ENCODE measurements at places on chromosomes 13 and 19. TPM values are rescaled to one million over a fixed set of nuclear protein-coding genes. Genes with fewer than 3 reads are reported as not detected.
A peak's percentile ranks its signal among the peaks of the same experiment; 100 is the strongest.

GRCh38 chr19:35264268-35265125, 4.3 kb upstream of the USF2 start:
- no peak for DNase-seq

Gene DCT
- total RNA-seq = 2.2 TPM

GRCh38 chr19:6876748-6877147, 10.6 kb upstream of the ADGRE1 start:
- no peak for DNase-seq

Gene KCNK6
- total RNA-seq = 0.94 TPM

GRCh38 chr13:52118595-52118994, 10.3 kb downstream of the NEK5 start:
- no peak for DNase-seq

Gene COX7A1
- not detected for total RNA-seq

- DNase-seq = no peak
Observed at GRCh38 chr13:114275304-114275703, 6.1 kb upstream of the UPF3A start.

Gene TGDS
- 16.0 TPM for total RNA-seq

DNA sequence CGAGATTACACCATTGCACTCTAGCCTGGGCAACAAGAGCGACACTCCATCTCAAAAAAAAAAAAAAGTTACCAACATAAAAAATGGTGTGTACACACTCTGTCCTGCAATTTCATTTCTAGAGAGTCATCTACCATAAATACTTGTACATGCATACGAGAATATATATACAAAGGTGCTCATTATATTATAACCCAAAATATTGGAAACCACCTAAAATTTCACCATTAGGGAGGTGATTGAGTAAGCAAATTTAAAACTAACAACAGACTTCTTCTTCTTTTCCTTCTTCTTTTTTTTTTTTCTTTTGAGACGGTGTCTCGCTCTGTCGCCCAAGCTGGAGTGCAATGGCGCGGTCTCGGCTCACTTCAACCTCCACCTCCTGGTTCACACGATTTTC, 7.4 kb upstream of the C5AR1 start:
- no peak for DNase-seq

GRCh38 chr13:78341032-78341431, 262.3 kb downstream of the POU4F1 start:
- peak; percentile 48 for DNase-seq

- no peak for DNase-seq
Observed at GRCh38 chr13:112855859-112856258, 113.2 kb upstream of the MCF2L start.

DNA sequence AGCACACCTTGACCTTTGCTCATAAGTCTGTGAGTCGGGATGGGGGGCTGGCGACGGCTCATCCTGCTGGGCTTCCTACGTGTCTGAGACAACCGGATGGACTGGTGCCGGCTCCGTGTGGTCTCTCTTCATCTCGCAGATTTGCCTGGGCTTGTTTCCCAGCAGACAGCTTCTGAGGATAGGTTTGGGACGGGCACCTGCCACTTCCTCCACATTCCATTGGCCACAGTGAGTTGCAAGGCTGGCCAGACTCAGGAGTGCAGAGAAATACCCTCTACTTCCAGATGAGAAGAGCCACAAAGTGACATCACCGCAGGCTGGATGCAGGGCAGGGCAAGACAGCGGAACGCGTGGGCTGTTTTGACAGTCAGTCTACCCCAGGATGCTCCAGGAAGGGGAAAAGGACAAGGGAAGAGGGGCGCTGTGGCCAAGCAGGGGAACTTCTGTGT, 48.1 kb downstream of the IRS2 start:
- DNase-seq = no peak

DNA sequence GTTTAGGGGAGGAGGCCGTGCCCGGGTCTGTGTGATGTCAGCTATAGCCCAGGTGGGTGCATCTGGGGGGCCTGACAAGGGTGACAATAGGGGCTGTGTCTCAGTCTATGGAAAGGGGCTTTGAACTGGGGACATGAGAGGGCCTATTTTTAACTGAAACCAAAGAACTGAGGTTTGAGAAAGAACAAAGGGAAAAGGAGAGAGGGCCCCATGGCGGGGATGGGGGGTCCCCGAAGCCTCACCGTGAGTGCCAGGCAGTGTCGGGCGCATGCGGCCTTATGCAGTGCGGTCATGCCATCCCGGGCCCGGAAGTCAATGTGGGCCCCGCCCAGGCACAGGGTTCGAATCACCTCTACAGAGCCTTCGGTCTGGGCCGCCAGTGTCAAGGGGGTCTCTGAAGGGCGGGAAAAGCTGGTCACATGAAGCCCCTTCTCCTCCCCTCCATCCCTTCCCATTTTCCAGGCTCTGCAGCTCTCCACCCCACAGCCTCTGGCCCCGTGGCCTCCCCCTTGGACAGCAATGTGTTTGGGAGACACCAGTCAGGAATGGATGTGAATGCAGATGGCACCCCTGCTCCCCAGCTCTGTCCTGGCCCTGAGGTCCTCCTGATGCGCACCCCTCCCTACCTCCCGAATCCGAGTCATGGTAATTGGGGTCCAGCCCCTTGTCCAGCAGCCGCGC, 5.9 kb downstream of the SHANK1 start:
- DNase-seq = no peak

Gene LILRB4
- total RNA-seq = not detected

Gene SLC8A2
- not detected for total RNA-seq

GRCh38 chr19:30784850-30785457, 412.8 kb downstream of the ZNF536 start:
- DNase-seq = peak; percentile 23

Gene CGB2
- 0.71 TPM for total RNA-seq

Gene ELSPBP1
- not detected for total RNA-seq

- no peak for DNase-seq
Observed at GRCh38 chr13:103525530-103525929, 459.3 kb upstream of the SLC10A2 start.

DNA sequence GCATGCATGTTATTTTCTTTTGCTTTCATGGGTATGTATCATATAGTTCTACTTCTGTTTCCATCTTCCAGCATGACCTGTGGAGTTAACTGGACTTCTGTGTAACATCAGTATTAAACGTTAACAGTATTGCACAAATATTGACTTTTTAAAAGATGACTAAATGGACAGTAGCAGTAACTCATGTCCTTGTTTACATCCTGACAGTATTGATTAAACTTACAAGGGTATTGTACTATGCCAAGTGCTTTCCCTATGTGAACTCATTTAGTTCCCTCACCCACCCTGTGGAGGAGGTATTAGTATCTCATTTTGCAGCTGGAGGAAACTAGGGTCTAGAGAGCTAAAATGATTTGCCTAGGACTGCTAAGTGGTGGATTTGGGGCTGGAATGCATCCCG, 128.7 kb upstream of the SLC10A2 start:
- no peak for DNase-seq

DNA sequence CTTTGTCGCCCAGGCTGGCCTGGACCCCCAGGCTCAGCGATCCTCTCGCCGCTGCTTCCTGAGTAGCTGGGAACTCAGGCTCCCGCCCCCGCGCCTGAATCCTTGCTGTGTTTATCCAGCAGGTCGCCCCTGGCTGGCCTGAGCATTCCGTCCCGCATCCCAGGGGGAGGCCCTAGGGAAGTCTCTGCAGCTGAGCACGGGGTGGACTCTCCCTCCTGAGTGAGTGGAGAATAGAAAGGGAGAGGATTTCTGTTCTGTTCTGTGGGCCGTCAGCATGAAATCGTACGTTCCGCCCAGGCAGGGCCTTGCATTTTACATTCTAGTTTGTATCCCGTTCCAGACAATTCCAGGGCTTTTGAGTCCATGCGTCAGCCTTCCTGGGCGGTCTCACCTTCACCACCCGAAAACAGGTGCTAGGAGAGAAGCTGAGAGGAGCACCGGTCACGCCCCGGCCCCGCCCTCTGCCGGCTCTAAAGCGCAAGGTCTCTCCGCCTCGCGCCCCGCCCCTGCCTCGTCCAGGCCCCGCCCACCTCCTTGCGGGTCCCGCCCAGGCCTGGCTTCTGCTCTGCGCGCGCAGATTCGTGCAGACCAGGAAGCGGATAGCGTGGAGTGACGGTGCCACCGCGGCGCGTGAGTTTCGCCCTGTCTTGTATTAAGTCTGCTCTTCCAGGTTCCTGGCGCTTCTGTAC, at the start of gene ZNF761:
Gene ZNF761, plus strand, starts transcription at position 586 of the 689 bp plus-strand sequence. CDS start 15,285 bp downstream, outside the sequence.
- DNase-seq = peak; percentile 75

Gene TMEM59L
- 1.1 TPM for total RNA-seq

- DNase-seq = no peak
Observed at GRCh38 chr13:84279166-84279565, 396.9 kb upstream of the SLITRK1 start.

- DNase-seq = no peak
Observed at GRCh38 chr13:89352384-89352783, 1681.2 kb downstream of the SLITRK5 start.

- DNase-seq = peak; percentile 72
Observed at GRCh38 chr19:5827891-5828660, 11.4 kb downstream of the FUT6 start.

- DNase-seq = peak; percentile 44
Observed at GRCh38 chr13:21579754-21580316, 24.1 kb downstream of the MICU2 start.

GRCh38 chr19:23772675-23773063, 14.0 kb upstream of the ZNF681 start:
- DNase-seq = no peak

DNA sequence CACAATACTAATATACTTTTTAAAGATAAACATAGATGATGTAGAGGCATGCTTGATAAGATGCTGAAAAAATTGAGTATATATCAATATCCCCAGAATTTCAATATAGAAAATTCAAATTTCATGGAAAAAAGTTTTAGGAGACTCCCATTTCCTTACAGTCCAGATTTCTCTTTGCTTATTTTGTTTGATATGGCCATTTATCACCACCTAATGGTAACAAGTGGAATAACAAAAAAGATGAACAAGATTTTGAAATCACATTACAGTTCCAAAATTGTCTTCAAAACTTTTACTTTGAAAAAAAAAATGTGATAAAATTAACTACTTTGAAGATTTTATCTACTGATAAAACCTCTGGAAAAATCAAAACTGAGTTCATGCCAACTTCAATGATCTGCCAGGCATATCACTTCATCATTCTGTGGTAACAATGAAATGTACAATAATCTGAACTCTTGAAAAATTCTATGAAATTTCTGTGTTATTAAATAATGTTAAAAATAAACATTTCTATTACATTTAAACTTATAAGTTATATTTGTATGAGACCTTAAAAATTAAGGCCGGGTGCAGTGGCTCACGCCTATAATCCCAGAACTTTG, 17.5 kb downstream of the MIPEP start:
- DNase-seq = peak; percentile 25

DNA sequence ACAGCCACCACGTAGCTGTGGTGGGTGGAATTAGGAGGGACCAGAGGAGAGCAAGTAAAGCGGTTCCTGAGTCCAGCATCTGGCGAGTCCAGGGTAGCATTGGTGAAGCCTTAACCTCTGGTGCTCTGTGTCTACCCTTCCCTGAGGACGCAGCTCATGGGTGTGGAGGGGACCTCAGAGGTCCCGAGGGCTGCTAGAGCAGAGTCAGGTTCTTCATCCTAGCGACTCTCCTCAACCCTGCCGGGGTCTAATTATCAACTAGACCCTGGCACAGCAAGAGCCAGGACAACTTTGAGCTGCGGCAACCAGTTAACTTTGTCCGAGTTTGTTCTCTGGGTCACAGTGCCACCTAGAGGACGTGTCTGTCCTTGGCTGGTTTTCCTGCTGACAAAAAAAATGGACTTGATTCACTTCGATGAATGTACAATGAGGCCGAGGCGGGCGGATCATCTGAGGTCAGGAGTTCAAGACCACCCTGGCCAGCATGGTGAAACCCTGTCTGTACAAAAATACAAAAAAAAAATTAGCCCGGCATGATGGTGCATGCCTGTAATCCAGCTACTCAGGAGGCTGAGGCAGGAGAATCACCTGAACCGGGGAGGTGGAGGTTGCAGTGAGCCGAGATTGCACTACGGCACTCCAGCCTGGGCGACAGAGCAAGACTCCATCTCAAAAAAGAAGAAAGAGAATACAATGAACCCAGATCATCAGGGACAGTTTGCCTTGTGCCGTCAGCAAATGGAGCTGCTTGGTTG, 25.0 kb downstream of the TSSK6 start:
- peak; percentile 78 for DNase-seq

Gene PLPPR3
- 0.30 TPM for total RNA-seq

Gene CACNG8
- 0.45 TPM for total RNA-seq

DNA sequence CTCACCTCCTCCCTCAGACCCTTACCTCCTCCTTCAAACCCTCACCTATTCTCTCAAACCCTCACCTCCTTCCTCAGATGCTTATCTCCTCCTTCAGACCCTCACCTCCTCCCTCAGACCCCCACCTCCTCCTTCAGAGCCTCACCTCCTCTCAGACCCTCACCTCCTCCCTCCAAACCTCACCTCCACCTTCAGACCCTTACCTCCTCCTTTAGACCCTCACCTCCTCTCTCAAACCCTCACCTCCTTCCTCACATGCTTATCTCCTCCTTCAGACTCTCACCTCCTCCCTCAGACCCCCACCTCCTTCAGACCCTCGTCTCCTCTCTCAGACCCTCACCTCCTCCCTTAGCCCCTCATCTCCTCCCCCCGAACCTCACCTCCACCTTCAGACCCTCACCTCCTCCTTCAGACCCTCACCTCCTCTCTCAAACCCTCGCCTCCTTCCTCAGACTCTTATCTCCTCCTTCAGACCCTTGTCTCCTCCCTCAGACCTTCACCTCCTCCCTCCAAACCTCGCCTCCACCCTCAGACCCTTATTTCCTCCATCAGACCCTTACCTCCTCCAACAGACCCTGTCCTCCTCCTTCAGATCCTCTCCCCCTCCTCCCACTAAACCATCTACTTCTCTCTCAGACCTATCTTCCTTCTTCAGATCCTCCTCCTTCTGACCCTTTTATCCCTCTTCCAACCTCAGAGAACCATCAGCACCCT, 2.5 kb upstream of the BCL3 start:
- no peak for DNase-seq

Gene FBXO17
- total RNA-seq = 28.6 TPM

- no peak for DNase-seq
Observed at GRCh38 chr13:100297413-100297812, 208.5 kb downstream of the PCCA start.

Gene PSG3
- total RNA-seq = not detected

- DNase-seq = no peak
Observed at GRCh38 chr13:98353750-98354149, 176.7 kb upstream of the RNF113B start.

DNA sequence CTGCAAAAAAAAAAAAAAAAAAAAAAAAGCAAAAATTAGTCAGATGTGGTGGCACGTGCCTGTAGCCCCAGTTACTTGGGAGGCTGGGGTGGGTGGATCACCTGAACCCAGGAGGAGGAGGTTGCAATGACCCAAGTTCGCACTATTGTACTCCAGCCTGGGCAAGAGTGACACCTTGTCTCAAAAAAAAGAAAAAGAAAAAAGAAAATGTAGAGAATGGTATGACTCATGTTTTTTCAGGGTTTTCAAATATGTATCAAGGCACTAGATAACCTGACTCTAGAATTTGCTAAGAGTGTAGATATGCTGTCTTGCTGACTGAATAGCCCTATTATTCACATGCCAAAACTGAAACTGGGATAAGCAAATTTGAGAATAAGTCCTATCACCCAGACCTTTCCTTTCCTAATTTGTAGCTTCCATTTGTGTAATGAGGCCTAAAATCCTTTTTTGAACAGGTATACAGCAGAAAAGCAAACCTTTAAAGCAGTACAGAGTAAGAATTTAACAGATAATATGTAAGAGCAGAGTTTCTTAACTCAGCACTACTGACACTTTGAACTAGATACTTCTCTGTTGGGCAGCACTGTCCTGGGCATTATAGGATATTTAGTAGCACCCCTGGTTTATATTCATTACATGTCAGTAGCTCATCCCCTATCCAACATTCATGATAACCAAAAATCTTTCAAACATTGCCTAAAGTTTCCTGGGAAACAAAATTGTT, 108.6 kb downstream of the ELF1 start:
- no peak for DNase-seq

- DNase-seq = no peak
Observed at GRCh38 chr13:23797276-23797903, 91.8 kb downstream of the MIPEP start.

Data from HT1080 (cell line).